ENCODE measurements at places on chromosomes 1 and 21.

GRCh38 chr21:33914188-33914587, 1.4 kb downstream of the ATP5PO start:
- no peak for DNase-seq

- DNase-seq = no peak
These were observed 117.0 kb downstream of the CLEC20A start for GRCh38 chr1:178379807-178380206.

GRCh38 chr1:177170756-177171535, at the start of gene BRINP2:
Gene BRINP2, plus strand, starts transcription at chr1:177170958. Its CDS starts 58,919 bp downstream, at chr1:177229877.
- DNase-seq = no peak

DNA sequence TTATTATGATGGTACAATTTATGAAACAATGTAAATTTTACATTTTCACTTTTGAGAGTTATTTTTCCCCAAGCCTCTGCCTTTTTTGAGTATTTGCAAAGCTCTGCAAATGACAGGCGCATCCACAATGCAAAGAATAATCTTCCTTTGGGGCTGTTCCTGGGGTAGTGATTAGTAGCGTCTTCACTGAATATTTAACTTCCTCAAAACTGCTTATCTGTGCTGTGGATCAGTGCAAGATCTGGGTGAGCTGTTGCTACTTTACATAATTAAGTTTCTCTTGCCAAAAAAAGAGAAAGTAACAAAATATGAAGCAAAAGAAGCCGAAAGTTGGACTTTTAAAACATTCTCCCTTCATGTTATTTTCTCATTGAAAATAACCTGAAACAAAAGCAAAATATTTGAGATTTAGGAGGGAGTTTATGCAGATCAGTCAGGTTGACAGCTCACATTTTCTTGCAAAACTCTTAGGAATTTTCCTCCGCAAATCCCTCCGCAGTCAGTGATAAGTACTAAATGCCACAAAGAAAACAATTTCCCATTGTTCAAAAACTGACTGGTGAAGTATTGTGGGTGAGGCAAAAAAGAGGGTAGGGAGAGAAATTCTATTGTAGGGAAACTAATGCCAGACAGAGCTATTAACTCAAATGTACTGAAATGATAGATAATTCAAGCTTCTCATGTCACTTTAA, 276.4 kb upstream of the B3GALT2 start:
- DNase-seq = no peak

DNA sequence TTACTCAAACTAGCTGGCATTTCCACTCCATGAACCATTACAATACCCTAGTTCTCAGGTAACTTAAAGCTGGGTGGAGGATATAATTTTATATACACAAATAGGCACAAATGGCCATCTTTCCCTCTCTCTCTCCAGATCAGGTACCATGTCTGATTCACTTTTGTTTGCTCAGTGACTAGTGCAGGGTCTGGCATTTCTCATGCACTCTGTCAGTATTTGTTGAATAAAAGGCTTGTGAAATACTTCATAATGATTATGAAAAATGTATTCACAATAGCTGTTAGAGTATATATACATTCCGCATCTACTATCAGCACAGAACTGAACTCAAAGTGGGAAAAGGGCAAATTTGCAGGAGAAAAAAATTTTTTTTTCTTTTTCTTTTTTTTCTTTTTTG, 510.2 kb upstream of the USP24 start:
- no peak for DNase-seq

- no peak for DNase-seq
These were observed 137.9 kb downstream of the CASZ1 start for GRCh38 chr1:10658396-10659066.

DNA sequence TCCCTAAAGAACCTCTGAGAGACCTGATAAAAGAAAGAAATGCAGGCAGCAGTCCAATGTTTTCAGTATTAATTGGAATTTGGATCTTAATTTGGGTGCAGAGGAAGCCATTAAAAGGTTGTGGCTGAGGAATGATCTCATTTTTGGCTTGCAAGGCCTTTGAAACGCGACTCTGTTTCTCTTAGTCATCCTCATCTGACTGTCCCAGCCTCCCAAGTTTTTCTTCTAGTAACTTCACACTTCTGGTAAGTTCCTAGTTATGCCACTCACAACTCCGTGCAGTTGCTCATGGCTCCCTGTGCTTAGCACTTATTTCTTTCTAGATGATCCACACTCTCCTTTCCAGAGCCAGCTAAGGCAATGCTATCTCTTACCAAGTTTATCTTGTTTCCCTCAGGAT, 147.4 kb upstream of the USP24 start:
- DNase-seq = peak; percentile 24

GRCh38 chr1:21823980-21824702, 12.1 kb downstream of the LDLRAD2 start:
- DNase-seq = no peak

DNA sequence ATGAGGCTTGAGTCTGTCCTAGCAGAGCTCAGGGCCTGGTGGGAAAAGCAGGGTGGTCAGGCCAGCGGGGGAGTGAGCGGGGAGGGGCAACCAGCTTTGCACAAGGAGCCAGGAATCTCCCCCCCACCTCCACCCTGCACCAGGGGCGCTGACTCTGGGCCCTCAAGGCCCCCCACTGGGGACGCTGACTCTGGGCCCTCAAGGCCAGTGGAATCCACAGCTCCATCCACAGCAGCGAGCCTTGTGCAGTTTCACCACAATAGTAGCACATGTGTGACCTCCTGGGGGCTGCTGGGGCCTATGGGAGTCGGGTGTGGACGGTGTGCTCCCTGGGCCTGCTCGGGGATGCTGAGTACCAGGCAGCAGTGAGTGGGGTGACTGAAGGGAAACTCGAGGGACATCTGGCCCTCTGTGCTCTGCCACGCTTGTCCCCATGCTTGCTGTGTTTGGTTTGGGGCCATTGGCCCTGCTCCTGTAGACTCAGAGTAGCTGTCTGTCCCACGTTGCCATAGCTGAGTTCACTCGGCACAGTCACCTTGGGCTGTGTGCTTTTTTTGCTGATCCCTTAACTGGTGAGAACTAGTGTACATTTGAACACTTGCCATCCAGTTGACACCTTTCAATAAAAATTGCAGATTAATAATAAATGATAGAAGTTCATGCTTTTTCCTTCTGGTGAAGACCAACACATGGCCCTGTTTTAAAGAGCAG, 89.2 kb downstream of the ADARB1 start:
- no peak for DNase-seq

GRCh38 chr1:209250861-209251636, 332.5 kb upstream of the CAMK1G start:
- no peak for DNase-seq

- DNase-seq = no peak
These were observed at the start of gene SYNC for GRCh38 chr1:32702599-32703478. Gene SYNC, minus strand, starts transcription at chr1:32702770. Its CDS starts 110 bp downstream, at chr1:32702660.

GRCh38 chr1:11746795-11747487, 11.0 kb downstream of the AGTRAP start:
- DNase-seq = no peak

DNA sequence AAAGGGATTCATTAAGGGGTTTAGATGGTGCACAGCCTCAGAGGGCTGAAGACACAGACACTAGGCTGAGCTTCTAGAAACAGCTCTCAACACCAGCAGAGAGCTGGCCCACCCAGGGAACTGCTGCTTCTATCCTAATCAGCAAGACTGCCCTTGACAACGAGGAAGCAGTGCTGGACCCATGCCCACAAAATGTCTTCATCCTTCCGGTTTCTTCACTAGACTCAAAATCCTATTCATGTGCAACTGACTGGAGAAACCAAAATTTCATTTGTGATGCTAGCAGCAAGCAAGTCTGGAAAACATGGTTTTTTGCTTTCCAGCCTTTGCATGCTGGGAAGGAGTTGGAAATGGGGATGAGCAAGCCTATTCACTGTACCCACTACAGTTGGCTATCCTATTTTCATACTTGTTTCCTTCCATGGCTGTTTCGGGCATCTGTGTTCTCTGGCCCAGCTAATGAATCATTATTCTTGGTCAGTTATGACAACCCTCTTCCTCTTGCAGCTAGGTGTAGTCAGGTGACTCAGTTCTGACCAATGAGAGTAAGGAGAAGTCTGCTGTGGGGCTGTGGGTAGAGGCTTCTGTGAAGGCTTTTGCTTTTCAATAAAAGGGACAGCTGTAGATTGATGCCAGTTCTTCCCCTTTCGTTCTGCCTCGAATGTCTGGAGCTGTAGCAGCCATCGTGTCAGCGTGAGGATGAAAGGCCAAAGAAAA, 14.6 kb upstream of the TMEM61 start:
- DNase-seq = peak; percentile 15

DNA sequence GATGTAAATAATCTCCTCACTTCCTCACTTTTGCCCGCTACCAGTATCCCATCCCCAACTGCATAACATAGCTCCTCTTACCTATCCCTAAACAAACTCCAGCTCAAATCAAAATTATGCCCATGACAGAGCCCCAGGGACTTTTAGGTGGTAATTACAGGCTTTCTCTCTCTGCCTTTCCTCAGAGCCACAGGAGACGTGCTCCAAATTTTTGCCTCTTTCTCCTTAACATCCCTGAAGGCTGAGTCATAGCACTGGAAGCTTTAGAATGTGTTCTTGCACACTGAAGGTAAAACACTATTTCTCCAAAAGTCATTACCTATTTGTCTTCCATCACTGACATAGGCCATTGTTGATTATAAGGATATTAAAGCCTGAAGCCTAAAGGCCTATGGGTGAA, 263.5 kb upstream of the PLD5 start:
- no peak for DNase-seq

DNA sequence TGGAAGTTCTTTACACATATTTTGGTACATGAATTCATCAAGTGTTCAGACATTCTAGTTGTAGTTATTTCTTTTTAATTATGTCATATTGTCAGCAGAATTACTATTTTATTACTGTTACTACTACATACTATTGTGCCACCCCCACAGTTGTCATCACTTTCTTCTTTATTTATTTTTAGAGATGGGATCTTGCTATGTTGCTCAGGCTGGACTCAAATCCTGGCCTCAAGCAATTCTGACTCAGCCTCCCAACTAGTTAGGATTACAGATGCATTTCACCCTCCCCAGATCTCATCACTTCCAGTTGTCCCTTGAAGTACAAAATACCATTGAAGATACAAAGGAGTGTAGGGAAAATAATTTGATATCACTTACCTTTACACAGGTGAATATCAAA, 258.0 kb downstream of the KCTD3 start:
- DNase-seq = no peak

DNA sequence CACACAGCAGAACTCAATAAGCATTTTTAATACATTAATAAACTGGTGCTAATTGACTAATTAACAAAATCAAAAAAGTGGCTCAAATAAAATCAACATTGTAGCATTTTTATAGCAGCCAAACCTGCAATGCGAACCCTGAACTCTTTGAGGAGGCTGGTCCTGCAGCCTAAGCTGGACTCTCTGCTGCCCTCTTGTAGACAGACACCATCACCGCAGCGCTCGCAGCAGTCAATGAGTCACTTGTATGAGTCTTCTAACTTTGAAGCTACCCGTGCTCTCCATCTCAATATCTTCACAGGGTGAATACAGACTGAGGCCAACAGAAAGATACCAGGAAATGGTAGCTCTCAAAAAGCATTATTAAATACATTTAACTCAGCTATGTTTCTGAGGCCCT, 9.7 kb upstream of the KRTAP7-1 start:
- peak; percentile 4 for DNase-seq

GRCh38 chr21:20341431-20341830, 656.8 kb upstream of the NCAM2 start:
- no peak for DNase-seq

DNA sequence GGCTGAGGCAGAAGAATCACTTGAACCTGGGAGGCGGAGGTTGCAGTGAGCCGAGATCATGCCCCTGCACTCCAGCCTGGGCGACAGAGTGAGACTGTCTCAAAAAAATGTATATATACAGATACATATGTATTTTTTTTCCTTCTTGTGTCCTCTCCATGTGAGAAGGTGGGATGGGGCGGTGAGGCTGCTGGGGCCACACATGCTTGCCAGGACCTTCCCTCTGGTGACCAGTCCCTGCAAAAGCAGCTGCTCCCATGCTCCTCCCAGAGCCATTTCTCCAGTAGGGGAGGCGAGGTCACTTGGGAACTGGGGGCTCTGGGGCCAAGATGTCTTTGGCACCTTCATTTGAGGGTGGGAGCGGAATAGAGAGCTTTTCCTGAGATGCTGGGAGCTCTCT, 74.9 kb downstream of the PIK3CD start:
- DNase-seq = no peak
